ENCODE measurements at places on chromosomes 16 and 17. TPM values are rescaled to one million over a fixed set of nuclear protein-coding genes. Genes with fewer than 3 reads are reported as not detected.

GRCh38 chr17:57158325-57158724 lies 73.3 kb downstream of the AKAP1 start:
- peak; percentile 26 for DNase-seq

DNA sequence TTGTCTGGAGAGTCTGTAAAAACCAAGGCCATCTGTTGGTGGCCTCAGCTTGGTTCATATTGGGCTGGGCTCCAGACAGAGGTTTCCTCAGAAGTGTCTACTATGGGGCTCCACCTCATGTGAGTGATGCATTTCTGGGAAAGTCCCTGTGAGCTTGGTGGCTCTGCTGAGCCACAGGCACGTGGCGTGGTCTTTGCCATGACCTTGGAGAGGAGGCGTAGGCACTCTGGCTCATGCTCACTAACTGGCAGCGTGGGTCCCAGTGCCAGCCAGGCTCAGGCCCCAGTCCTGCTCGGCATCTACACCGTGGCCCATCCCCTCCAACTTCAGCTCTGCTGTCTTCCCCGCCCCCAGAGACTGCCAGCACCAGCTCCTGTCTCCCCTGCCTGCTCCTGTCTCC lies 10.7 kb upstream of the SMTNL2 start:
- peak; percentile 67 for DNase-seq

DNA sequence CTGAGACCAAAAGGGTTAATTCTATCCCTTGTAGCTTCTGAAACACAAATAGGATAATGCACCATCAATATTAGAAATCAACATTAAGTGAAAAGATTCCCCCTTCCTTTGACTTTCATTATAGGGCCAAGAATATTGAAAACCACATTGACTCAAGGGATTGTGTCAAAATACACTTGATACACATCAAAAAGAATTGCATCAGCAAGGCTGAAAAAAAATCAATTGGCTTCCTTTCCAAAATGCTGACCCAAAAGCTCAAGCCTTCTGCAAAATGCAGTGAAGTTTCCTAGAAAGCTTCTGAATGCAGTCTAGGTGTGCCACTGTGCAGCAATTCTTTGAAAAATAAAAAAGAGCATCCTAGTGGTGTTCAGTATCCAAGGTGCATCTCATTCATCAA lies 674.4 kb downstream of the TOX3 start:
- no peak for DNase-seq

DNA sequence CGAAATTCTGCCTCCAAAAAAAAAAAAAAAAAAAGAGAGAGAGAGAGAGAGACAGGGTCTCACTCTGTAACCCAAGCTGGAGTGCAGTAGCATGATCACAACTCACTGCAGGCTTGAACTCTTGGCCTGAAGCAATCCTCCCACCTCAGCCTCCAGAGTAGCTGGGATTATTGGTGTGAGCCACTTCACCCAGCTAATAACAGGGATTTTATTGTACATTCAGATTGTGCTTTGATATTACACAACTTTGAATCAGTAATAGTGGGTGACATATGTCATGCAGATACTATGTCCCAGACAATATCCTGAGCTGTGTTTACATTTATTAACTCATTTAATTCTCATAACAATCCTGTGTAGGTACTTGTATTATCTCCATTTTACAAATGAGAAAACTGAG lies 19.7 kb upstream of the DHX8 start:
- DNase-seq, result no peak

DNA sequence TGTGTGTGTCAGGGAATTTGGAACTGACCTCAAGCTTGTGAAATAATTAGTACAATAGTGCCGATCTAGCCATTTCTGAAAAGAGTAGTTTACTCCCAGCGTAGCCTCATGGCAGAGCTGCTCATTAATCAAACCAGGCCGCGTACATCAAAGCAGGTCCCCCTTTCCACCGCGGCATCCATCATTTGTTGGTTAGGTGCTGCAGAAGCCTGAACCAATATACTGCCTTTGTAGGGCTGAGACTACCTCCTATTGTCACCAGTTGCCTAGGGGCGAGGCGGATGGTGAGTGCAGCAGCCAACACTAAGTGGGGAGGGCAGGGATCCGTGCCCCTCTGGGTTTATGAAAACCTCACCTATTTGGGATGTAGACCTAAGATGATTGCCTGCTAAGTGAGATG lies 264.1 kb downstream of the TMEM114 start:
- DNase-seq, result no peak

- no peak for DNase-seq
Measured at GRCh38 chr16:12276576-12276975, 300.0 kb downstream of the SNX29 start.

GRCh38 chr17:36036235-36036634 lies 18.5 kb upstream of the CCL23 start:
- no peak for DNase-seq

DNA sequence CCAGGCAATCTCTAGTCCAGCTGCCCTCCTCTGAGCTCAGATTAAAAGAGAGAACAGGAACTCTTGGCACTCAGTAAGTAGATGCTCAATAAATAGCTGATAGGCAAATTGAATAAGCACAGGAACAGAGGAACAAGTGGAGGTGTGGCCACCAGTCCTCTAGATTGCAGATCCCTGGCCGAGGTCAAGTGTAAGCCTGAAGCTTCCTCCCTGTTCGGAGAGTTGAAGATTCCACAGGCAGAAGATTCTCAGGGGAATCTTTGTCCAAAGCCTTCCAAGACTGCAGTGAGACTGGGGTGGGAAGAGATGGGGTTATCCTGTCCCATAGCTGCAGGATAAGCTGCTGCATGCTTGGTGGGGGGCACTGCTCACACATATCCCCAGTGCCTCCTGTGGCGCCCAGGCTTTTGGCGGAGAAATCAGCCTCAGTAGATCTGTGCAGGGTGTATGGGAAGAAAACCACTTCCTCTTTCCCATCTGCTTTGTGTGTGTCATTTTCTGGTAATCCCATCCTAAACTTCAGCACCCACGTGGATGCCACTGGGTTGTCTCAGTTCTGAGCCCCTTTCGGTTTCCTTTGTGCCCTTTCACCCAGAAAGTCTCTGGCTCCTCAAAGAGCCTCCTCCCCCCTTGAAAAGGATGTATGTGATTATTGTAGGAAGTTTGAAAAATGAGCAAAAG lies 12.1 kb downstream of the CD300A start:
- no peak for DNase-seq

DNA sequence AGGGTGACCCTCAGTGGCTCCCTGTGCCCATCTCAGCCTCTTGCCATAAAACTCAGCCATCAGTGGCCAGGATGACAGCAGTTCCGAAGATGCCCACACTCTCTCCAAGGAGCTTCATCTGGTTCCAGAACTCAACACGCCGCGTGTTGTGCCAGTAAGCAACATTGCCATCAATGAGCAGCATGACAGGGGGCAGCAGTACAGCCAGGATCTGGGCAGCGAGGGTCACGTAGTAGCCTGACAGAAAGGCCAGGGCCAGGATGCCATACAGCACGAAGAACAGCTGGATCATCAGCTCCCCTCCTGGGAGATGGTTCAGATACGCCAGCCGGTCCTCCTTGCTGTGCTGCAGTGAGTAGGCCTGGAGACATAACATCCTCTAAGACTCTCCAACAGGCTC lies 2.9 kb downstream of the TMEM101 start:
- no peak for DNase-seq

DNA sequence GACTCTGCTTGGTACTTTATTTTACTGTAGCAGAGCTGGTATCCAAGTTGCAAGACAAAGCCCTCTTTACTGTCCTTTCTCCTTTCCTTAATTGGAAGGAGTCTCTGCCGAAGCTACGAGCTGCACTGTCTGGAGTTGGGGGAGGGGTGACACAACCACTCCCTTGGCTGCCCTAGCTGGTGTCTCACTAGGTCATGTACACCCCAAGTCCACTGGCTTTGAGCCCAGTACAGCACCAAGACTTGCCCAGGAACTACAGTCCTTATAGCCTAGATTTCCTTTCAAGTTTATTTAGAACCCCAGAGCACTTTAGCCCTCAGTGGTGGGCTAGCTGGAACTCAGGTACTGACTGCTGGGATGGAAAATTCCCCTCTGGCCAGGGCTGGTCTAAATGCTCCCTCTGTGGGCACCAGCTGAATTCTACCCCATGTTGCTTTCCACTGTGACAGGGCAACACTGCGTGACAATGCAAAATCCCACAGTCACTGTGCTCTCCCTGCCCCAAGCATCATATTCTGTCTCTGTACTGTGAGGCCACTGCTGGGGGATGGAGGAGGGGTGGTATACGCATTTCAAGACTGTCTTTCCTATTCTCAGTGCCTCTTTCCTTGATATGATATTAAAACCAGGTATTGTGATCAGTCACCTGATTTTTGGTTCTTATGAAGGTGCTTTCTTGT lies 18.4 kb downstream of the EFCAB5 start:
- DNase-seq, result no peak

DNA sequence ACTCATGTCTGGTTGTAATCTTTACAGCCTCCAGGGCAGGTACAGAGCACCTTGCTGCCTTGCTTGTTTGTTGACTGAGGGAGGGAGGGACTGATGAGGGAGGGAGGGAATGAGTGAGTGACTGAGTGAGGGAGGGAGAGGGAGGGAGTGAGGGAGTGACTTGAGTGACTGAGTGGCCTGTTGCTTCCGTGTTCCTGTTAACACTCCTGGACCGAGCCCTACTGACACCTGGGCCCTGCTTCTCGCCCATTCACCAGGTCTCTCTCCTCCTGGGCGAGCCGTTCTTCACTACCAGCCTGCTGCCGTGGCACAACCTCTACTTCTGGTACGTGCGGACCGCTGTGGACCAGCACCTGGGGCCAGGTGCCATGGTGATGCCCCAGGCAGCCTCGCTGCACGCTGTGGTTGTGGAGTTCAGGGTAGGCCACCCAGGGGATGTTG lies 41.2 kb downstream of the PRMT7 start:
- DNase-seq, result no peak

DNA sequence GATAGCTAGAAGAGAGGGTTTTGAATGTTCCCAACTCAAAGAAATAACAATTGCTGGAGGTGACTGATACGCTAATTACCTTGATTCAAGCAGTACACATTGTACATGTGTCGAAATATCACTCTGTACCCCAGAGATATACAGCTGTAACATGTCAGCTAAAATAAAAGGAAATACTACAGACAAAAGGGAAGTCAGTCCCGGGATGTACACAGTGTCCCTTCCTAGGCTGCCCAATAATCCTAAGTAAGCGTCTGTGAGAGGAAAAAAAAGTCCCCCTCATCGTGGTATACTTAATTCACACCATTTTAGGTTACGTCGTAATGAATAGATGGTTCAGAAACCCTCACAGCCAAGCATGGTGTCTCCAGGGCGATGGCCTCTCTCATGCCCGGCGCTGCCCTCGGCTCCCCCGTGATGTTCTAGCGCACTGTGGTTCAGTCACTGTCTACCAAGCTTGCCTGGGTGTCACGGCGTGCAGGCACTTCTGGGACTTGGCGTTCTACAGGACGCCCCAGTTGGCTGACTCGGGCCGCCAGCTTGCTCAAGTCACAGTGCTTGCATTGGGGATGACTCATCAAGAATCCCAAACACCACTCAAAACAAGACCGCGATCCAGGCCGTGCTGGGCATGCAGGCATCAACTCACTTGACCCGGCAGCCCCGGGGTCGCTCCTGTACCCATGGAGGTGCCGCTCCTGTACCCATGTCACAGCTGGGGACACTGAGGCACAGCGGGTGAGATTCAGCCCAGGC lies 27.6 kb downstream of the CCDC40 start:
- no peak for DNase-seq

DNA sequence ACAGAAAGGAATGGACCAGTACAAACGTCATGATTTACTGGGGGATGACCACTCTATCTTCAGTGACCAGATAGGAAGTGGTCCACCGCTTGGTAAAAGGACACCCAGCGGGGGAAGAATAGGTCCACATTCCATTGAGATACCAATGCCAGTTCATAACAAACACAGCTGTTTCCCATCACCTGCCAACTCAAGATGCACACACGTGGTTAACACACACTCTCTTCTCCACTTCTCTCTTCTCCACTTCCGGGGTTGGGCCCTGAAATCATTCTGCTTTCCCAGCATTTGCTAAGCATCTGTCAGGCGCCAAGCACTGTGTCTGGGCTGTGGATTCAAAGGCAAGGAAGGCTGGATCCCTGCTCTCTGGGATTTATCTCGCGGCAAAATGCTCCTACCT lies 175.5 kb downstream of the SLC39A11 start:
- no peak for DNase-seq

GRCh38 chr17:43766413-43767052 lies 7.9 kb upstream of the SOST start:
- no peak for DNase-seq

- DNase-seq, result no peak
Measured at GRCh38 chr17:11578998-11579397, 19.3 kb upstream of the DNAH9 start.

DNA sequence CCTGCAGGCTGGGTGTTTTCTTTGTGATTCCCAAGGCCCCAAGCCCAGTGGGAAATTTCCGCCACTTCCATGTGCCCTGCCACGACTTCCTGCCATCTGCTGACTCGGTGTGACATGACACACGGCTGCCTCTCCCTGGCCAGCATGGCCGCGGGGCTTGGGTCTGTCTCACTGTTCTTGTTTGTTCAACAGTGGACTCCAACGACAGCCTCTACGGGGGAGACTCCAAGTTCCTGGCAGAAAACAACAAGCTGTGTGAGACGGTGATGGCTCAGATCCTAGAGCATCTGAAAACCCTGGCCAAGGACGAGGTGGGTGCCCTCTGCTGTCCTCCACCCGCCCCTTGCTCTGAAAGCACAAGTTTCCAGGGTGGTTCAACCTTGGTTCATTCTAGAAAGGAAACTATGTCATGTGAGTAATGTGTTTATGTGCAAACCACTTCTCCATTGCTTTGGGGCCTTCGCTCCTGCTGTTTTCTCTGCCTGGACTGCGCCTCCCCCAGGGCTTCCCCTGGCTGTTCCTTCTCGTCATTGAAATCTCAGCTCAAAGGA lies 26.8 kb downstream of the KNOP1 start:
- DNase-seq, result no peak

- DNase-seq, result peak; percentile 27
Measured at GRCh38 chr16:87580855-87581261, 21.4 kb upstream of the JPH3 start.

- DNase-seq, result no peak
Measured at GRCh38 chr17:7717756-7718350, 309 bp downstream of the DNAH2 start.

DNA sequence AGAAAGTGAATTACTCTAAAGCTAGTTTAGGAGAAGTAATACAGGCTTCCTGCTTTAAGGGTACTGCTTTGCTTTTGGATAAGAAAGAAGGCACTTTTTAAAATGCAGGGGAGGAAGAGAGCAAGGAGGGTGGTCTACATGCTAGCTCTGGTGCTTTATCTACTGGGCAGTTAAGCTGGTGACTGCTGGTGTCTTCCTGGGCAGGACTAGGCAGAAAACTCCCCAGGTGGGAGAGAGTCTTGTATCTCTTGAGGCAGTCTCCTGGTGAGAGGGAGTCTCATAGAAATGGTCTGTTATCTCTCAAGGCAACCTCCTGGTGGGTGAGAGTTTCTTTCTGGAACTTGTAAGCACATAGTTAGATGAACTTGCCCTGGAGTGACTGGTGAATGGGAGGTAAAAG lies 953.9 kb upstream of the GOT2 start:
- no peak for DNase-seq

- no peak for DNase-seq
Measured at GRCh38 chr17:74353446-74354060, 8.1 kb downstream of the BTBD17 start.

- DNase-seq, result peak; percentile 90
Measured at GRCh38 chr16:53041320-53042051, 11.2 kb downstream of the CHD9NB start.

MYH3 gene
- 0.63 TPM for polyA plus RNA-seq

AOC2 gene
- 0.57 TPM for polyA plus RNA-seq

SLFN5 gene
- polyA plus RNA-seq, result 29.6 TPM

SNF8 gene
- polyA plus RNA-seq, result 112 TPM

DRC7 gene
- 0.07 TPM for polyA plus RNA-seq

RAB34 gene
- polyA plus RNA-seq, result 176 TPM

THAP11 gene
- polyA plus RNA-seq, result 21.2 TPM

KRT36 gene
- polyA plus RNA-seq, result not detected

SLC16A11 gene
- not detected for polyA plus RNA-seq

TNK1 gene
- 17.4 TPM for polyA plus RNA-seq

ASGR2 gene
- polyA plus RNA-seq, result not detected
